ENCODE measurements at places on chromosomes 2 and 18.

DNA sequence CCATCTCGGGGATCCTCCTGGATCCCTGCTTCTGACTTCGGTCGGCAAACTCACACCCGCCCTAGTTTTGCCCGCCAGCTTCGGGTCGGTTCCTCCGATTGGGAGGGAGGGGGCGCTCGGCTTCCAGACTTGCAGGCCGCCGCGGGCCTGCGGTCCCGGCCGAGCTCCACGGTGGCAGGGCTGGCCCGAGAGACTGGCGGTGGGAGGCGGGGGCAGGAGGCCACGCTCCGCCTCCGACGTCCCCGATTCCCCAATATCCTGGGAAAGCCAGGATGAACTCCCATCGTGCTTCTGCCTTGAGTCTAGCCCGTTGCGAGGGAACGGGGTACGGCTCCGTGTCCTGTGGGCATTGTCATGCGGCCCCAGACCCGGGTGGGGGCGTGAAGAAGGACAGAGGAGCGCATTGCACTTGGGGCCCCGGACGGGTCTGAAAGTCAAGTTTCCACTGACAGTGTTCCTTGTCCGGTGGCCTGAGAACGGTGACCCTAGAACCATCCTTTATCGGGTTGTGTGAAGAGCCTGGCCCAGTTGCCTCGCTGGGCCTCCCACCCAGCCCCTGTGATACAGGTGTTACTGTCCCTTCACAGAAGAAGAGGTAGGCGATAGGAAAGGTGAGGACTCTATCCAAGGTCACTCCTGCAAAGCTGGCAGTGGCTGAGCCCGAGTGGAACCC lies 2.4 kb upstream of the INHBB start:
- no peak for DNase-seq

GRCh38 chr2:196389670-196390069 lies 218.3 kb upstream of the STK17B start:
- no peak for DNase-seq

DNA sequence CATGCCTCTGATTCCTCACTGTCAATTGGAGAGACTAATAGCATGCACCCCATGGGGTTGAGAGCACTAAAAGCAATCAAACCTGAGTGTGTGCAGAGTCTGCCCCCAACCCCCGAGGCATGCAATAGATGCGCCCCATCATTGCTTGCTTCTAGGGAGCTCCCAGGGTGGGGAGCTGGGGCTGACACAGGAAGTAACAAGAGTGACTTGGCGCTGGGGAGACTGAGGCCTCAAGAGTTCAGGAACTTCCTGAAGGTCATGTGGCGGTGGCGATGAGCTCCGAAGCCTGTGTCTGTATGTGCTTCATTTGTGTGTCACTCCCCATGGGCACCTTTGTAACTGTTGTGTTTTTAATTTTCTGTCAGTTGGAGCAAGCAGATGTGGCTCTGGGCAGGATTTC lies 61.2 kb downstream of the CTIF start:
- no peak for DNase-seq

DNA sequence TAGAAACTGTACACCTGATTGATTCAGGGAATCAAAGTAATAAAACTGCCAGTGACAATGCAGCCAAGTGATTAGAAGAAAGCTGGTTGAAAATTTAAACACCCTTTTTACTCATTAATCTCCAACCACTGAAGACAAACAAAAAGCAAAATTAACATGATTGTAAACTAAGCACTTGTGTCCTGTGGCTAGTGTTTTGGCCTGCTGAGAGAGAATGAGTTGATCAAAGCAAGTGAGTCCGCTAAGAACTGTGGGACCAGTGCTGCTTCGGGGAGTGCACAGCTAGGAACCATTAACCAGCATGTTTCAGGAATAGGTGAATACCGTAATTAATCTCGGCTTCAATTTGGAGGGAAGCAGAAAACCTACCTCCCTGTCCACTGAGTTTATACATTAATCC lies 13.6 kb upstream of the PAPOLG start:
- no peak for DNase-seq

DNA sequence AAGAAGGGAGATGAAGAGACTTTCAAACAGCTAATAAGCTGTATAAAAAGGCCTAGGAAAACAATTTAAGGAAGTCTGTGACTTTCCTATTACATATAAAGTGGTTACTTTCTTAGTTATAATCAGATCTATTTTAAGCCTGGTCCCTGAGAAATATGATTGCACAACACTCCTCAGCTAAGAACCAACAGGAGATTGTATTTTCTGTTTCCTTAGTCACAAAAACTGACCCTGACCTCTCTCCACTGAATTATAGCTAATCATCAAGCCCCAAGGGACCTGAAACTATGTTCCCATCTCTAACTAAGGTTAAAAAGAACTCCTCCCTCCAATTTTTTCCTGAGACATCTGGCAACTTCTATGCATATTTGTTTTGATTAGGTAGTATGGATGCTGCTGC lies 106.9 kb downstream of the ROCK1 start:
- no peak for DNase-seq
